ENCODE measurements at places on chromosomes 3 and 15.

GRCh38 chr3:156610154-156610553 is 55.2 kb upstream of the SSR3 start:
- no peaks in the 10 kb centered on the region for H3K36me3 ChIP-seq
- peaks cover 29% of the 10 kb centered on the region for H3K4me1 ChIP-seq
- no peak overlapping the region for H3K27ac ChIP-seq
- H3K4me3 ChIP-seq = no peak overlapping the region
- peaks cover 36% of the 10 kb centered on the region for H3K27me3 ChIP-seq

DNA sequence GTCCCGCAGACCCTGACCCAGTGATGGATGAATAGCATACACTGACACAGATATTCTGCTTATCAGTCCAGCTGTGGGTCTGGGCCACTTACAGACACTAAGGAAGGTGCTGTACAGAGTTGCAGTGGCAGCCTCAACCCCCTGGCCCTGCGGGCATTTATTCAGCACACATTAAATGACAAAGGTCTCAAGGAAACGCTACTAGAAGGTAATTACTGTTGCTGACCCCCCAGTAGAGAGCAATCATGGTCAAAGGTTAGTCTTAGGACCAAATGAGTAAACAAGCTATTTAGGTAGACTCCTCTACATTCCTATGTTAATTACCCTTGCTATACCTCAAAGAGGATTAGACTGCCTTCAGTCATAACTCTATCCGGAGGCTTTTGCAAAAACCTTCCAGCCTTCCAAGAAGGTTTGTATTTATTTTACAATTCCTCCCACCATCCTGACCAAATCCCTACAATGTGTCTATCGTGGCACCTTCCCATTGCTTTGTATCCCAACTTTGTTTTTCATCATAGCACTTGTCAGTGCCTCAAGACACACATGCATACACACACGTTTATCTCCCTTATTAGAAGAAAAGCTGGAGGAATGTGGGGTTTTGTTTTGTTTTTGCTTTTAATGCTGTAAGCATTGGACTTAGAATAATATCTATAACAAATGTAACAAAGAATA is 227.9 kb downstream of the PYDC2 start:
- no peak overlapping the region for H3K4me3 ChIP-seq
- DNase-seq = no peak
- no peaks in the 10 kb centered on the region for H3K4me1 ChIP-seq
- no peaks in the 10 kb centered on the region for H3K36me3 ChIP-seq

GRCh38 chr3:78165876-78166275 is 1126.0 kb downstream of the ROBO2 start:
- H3K27me3 ChIP-seq = no peaks in the 10 kb centered on the region
- DNase-seq = no peak
- no peak overlapping the region for H3K4me3 ChIP-seq
- no peak overlapping the region for H3K27ac ChIP-seq
- no peaks in the 10 kb centered on the region for H3K4me1 ChIP-seq

- DNase-seq = no peak
- no peaks in the 10 kb centered on the region for H3K4me1 ChIP-seq
- no peak overlapping the region for H3K27ac ChIP-seq
- peaks cover 4% of the 10 kb centered on the region for H3K27me3 ChIP-seq
- H3K36me3 ChIP-seq = no peaks in the 10 kb centered on the region
Observed at GRCh38 chr3:179871782-179872181, 165.0 kb downstream of the PEX5L start.

GRCh38 chr3:126888186-126888760 is 94.6 kb upstream of the PLXNA1 start:
- no peaks in the 10 kb centered on the region for H3K27me3 ChIP-seq
- no peaks in the 10 kb centered on the region for H3K36me3 ChIP-seq
- DNase-seq = no peak
- peaks cover 3% of the 10 kb centered on the region for H3K4me1 ChIP-seq

- peaks cover 13% of the 10 kb centered on the region for H3K27me3 ChIP-seq
- no peaks in the 10 kb centered on the region for H3K4me1 ChIP-seq
- H3K4me3 ChIP-seq = no peak overlapping the region
- H3K27ac ChIP-seq = no peak overlapping the region
- no peaks in the 10 kb centered on the region for H3K36me3 ChIP-seq
- DNase-seq = no peak
Observed at GRCh38 chr3:73622091-73622805, 2.5 kb downstream of the PDZRN3 start.
